ENCODE measurements at places on chromosomes 3 and 15.
A peak's percentile ranks its signal among the peaks of the same experiment; 100 is the strongest.

- no peak for DNase-seq
Measured at GRCh38 chr3:177179281-177180067, 17.8 kb downstream of the TBL1XR1 start.

DNA sequence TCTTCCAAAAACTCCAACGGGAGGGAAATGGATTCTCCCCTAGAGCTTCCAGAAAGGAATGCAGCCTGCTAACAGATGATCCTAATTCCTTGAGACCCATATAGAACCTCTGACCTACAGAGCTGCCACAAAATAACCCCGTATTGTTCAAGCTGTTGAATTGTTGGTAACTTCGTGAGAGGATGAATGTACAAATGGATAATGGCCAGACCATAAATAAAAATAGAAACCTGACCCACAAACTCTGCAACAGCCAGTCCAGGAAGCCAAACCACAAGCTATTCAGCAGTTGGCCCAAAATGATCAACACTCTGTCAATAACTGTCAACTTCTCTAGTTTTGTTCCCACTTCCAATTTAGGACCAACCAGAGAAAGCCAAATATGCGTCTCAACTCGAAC is 414.0 kb upstream of the ZNF717 start:
- no peak for DNase-seq

DNA sequence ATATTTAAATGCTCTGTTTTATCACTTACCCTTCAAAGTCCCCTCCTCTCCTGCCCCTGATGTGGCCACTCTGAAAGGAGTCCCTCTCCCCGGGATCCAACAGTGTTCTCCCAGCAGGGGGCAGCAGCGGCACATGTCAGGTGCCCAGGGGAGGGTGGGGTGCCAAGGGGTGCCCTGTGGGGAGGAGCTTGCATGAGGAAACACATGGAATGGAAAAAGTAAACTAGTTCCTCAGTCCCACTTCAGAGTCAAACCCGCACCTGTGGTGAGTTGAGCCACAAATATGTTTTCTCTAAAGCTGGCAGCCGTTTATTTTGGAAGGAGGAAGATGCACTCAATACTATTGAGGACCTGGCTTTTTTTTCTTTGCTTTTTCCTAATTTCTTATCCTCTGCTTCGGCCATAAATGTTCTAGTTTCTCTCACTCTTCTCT is 30.1 kb upstream of the NRROS start:
- peak; percentile 45 for DNase-seq

- DNase-seq = no peak
Measured at GRCh38 chr3:45665101-45665572, 24.1 kb upstream of the SACM1L start.

- DNase-seq = no peak
Measured at GRCh38 chr15:56537881-56538280, 72.9 kb upstream of the MNS1 start.

GRCh38 chr15:29681946-29682345 is 140.3 kb downstream of the TJP1 start:
- no peak for DNase-seq

GRCh38 chr3:144821583-144821982 is 850.0 kb downstream of the DIPK2A start:
- DNase-seq = peak; percentile 40

Measured in GM04504 (cell line).